H54 (cell line): ENCODE measurements at places on chromosomes 13 and 19.

GRCh38 chr13:49731766-49732165 is 40.5 kb upstream of the EBPL start:
- DNase-seq: no peak

DNA sequence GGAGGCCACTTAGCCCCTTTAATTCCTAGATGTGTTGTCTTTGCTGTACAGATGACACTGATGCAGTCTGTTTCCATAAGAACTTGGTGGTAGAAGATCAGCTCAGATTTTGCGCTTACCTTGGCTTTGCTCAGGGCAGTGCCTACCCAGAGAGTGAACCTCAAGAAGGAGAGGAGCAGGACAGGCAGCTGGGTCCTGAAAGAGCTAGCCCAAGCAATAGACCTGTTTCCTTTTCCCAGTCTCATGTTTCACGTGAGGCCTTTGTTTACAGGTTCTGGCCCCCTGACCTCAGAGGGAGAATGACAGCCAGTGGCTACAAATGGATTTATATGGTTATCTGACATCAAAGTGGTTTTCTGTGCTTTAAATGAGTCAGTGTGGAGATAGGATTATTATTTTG is 40.1 kb downstream of the METTL21C start:
- DNase-seq: no peak

DNA sequence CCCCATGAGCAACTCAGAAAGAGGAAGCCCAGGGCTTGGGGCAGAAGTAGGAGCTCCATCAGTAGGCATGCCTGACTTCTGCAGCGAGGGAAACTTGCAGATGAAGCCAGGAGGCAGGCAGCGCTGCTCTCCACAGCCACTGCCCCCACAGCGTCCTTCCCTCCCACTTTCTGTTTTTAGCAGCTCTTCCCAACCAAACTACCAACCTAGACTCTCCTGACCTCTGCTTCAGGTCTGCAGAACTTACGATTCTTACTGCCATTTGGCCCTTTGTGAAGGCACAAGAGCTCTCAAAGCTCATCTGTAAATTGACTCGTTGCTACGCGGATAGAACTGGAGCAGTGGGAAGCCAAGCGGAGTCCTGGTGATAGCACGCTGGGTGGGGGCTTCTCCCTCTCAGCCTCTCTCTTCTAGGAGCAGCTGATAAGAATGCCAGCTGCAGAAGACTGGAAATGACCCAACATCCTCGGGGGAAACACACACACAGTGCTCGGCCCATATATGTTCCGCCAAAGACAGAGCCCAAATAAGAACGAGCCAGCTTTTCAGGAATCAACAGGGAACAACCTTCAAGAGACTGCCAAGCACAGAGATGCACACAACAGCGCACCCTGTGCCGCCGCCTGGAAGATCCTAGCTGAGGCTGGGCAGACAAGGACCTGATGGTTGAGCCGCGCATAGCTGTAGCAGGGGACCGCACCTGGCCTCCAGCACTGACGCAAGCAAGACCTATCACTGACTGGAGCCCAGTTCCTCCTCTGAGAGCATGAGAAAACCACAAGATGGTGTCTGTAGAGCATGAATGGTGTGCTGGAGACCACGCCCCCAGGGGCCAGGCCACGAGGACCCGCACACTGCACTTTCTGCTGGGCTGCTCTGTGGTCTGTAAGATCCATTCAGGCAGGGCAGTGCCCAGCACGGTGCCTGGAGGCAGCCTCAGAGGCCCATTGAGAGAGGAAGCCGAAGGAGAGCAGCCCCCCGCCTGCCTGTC is 15.9 kb upstream of the SLC35E1 start:
- no peak for DNase-seq

DNA sequence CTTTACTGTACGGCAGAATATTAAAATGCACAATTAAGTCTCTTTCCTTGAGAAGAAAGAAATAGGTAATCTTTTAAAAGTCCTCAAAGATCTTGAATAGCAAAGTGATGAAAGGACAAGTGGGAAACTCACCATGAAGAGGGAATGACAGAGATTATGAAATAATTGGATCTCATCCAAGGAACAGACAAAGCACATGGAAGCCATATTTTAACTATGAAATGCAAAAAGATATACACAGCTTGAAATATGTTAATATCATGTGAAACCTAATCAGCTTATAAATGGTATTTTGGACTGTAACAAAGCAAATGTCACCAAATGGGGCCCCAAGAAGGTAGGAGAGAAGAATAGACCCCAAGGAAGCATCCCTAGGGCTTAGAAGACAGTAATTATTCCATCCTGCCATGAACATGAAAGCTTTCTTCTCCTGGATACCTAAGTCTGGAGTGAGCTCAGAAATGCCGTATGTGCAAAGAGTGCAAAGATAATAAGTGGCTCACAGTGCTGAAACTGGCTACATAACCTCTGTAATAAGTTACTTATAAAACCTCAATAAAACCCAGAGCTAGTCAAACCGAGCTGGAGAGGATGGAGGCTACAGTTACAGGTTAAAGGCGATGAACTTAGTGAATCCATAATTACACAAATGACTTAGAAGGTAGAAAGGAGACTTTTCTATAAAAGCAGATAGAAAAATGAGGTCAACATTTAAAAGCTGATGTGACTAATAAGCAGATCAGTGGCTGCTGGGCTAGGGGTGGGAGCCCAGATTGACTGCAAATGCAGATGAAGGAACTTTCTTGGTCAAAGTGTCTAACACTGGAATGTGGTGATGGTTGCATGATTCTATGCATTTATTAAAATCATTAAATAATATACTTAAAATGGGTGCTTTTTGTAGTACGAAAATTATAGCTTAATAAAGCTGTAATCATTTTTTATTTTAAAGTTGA is 34.4 kb downstream of the DCLK1 start:
- DNase-seq: no peak

- no peak for DNase-seq
Observed at GRCh38 chr13:112172641-112173251, 105.8 kb downstream of the SOX1 start.

DNA sequence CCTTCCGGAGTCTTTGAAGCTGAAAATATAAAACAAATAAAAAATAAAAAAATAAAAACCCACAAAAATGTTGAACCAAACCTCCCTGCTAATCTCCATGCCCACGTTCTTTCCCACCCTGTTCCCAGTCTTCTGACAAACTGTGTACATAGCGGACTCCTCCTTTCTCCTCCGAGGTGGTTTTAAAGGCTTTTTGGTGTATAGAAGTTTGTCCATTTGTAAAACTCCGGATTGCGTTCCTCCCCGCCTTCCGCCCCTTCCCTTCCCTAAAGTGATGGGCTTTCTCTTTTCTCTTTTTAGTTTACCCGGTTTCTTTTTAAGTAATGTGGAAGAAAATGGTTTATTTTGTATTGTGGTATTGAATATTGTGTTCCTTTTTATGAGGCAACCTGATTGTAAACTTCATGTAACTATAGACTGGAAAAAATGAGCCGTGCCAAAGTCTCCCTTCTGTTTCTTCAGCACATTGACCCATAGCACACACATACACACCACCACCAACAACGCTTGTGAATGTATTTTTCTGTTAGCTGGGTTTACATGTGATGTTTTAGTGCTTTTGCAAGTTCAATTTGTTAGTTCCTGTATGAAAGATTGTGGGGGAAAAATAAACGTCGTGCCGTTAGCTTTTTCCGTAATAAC is 4.4 kb downstream of the ZIC2 start:
- DNase-seq: no peak

DNA sequence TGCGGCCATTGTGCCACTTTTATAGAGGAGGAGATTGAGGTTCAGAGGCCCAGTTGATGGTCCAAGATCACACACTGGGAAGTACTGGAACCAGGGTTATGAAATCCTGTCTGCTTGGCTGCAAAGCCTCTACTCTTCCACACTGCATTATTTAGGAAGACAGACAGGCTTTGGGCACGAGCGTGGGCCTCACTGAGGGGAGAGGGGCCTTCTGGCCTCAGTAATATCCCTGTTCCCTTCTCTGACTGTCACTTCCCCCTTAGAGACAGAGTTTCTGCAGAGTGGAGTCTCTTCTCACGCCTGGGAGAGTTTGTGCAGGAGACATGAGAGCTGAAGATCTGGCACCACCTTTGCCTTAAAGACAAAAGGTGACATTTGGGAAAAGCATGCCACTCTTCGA is 49.0 kb upstream of the PNMA8B start:
- DNase-seq: no peak

DNA sequence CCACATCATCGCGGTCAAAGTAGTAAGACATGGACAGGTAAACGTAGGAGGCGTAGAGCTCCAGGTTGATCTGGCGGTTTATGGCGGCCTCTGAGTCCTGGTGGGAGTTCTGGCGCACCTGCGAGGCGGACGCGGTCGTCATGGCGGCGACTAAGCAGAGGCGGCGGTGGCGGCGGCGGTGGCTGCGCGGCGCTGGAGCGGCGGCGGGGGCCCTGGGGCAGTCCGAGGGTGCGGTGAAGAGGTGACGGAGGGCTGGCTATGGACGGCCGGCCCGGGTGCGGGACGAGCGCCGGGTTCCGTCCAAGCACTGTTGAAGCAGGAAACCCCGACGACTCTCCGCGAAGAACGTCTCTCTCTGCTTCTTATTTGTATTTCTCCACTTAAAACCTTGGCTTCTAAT is 484.3 kb upstream of the SGCG start:
- DNase-seq: no peak

- DNase-seq: no peak
Observed at GRCh38 chr19:17951990-17952976, 14.6 kb upstream of the KCNN1 start.

DNA sequence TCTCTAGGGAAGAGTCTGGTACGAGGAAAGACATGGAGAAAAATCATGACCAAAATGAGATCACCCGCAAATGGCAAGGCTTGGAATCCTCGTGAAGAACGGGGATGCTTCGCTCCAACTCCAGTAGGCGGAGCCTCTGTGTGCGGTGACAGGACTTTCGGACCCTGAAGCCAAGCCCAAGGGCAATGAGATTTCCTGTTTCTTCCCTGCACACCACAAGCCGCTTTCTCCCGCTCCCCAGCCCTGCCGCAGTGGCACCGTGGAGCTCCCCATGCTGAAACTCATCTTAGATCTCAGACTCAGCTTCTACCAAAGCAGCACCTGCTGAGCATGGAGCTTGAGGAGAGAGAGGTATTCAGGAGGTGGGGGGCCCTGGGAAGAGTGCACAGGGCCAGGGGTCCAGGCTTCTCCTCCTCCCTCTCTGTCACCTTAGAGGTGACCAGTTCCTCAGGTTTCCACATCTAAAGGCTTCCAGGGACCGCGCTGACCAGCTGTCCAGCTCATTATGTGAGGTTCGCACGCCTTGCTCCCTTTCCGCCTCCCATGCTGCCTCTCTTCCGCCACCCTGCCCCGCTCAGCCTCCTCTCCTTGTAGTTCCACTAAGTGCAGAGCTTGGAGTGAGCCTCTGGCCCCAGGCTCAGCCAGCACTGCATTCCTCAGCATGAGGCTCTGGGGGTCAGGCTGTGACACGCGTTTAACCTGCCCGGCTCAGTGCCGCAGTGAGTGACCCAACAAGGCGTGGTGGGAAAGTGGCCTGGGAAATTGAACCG is 153.8 kb upstream of the SOX1 start:
- DNase-seq: no peak

GRCh38 chr13:86000546-86000945 is 201.3 kb upstream of the SLITRK6 start:
- no peak for DNase-seq

DNA sequence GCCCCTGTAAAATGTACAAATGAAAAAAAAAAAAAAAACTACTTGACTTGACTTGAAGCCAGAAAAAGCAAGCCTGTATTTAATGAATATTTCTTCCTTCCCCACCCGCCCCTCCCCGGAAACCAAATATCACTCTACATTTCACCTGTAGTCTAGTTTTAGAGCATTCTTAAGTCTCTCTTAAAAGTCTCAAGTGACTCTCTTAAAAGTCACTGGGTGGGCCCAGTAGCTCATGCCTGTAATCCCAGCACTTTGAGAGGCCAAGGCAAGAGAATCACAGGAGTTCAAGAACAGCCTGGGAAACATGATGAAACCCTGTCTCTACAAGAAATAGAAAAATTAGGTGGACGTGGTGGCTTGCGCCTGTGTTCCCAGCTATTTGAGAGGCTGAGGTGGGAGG is 72.0 kb downstream of the TSC22D1 start:
- no peak for DNase-seq

- DNase-seq: no peak
Observed at GRCh38 chr13:76009267-76009890, 373.2 kb downstream of the LMO7 start.

DNA sequence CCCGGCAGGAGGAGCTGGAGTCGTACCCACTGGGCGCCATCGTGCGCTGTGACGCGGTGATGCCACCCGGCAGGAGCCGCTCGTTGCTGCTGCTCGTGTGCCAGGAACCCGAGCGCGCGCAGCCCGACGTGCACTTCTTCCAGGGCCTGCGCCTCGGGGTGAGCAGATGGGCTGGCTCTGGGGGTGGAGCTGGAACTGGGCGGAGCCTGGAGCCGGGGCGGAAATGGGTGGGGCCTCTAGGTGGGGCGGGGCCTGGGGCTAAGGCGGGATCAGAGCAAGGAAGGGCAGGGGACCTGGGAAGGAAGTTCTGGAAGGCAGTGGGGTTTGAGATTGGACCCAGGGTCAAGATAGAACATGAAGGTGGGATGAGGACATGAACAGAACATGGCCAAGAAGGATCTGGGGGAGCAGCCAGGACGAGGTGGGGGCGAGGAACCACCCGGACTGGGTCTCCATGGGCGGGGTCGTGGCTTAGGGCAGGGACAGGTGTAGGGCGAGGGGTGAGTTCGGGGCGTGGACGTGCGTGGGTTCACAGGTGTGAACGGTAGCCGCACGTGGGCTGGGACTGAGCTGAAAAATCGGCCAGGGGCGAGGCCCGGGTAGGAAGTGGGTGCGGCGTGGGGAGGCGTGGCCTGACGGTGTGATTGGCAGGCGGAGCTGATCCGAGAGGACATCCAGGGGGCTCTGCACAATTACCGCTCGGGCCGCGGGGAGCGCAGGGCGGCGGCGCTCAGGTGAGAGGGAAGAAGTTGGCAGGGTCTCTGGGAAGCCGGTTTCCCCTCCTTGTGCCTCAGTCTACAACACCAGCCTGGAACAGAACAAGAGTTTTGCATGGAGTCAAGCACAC is 4.7 kb downstream of the EPS8L1 start:
- DNase-seq: peak; percentile 96

- no peak for DNase-seq
Observed at GRCh38 chr19:46849610-46850009, 1.0 kb downstream of the AP2S1 start.

DNA sequence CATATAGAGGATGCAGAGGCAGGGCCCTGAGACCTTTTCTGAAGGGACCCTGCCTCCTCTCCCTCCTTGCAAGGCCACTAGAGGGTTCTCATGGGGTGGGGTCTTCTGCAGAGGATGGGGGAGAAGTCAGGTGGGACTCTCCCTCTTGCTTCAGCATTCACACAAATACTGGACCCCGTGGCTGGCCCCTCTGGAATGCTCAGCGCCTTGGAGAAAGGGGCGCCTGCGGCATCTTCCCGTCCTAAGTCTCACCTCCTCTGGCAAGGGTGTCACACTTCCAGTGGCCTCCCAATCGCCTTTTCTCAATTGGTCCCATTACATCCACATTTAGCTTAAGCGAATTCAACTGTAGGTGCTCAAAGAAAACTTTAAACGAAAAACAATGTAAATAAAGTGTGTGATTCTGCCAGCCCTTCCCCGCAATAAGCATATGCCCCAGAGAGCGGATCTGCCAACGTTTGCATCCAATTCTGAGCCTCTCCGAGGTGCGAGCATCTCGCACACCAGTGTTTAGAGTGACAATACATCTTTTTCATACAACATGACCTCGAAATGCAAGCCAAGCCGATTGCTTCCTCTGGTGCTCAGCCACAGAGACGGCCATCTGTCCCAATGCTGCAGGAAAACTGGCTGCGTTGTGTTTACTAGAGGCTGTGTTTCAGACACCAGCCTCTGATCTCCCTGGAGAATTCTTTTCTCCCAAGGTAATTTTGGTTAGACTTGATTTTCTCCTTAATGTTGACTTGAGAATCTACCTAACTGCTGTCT is 69.1 kb upstream of the WASF3 start:
- DNase-seq: no peak
